ENCODE measurements at places on chromosomes 3 and 15. TPM values are rescaled to one million over a fixed set of nuclear protein-coding genes. Genes with fewer than 3 reads are reported as not detected.

The GRAMD2A gene
- 1.4 TPM for polyA plus RNA-seq

The NGLY1 gene
- polyA plus RNA-seq, result 22.0 TPM

The PPARG gene
- 21.3 TPM for polyA plus RNA-seq

The PTX3 gene
- 3.1 TPM for polyA plus RNA-seq

The TM4SF18 gene
- polyA plus RNA-seq, result not detected

The CHAC1 gene
- 37.3 TPM for polyA plus RNA-seq

The PLSCR4 gene
- 3.0 TPM for polyA plus RNA-seq

The P2RY1 gene
- polyA plus RNA-seq, result 1.6 TPM

The ADGRG7 gene
- 48.4 TPM for polyA plus RNA-seq

The SIDT1 gene
- polyA plus RNA-seq, result 3.0 TPM

The ZCWPW2 gene
- polyA plus RNA-seq, result not detected

The FILIP1L gene
- polyA plus RNA-seq, result 18.1 TPM

The CDCP1 gene
- 8.4 TPM for polyA plus RNA-seq

The GP5 gene
- not detected for polyA plus RNA-seq

The GPR149 gene
- polyA plus RNA-seq, result not detected

The ZNF860 gene
- polyA plus RNA-seq, result not detected

The CAPN3 gene
- 23.7 TPM for polyA plus RNA-seq

The CLEC3B gene
- 103 TPM for polyA plus RNA-seq

The CRTAP gene
- polyA plus RNA-seq, result 50.8 TPM

The ITIH3 gene
- polyA plus RNA-seq, result 1.8 TPM

The ARPIN gene
- 19.5 TPM for polyA plus RNA-seq

The LRRC34 gene
- 1.2 TPM for polyA plus RNA-seq

The RHOV gene
- polyA plus RNA-seq, result 0.67 TPM

The DUOXA2 gene
- polyA plus RNA-seq, result 0.12 TPM

The EPHA6 gene
- 0.78 TPM for polyA plus RNA-seq

The C3orf70 gene
- 1.4 TPM for polyA plus RNA-seq

The SCN11A gene
- 0.32 TPM for polyA plus RNA-seq

All from small intestine (tissue), 16 donors.